ENCODE measurements at places on chromosomes 3 and 15. TPM values are rescaled to one million over a fixed set of nuclear protein-coding genes. Genes with fewer than 3 reads are reported as not detected.

Gene MST1R
- total RNA-seq: 60.3 TPM

GRCh38 chr3:182617500-182617899 lies 175.8 kb upstream of the ATP11B start:
- DNase-seq: no peak

Gene LYZL4
- total RNA-seq: not detected

DNA sequence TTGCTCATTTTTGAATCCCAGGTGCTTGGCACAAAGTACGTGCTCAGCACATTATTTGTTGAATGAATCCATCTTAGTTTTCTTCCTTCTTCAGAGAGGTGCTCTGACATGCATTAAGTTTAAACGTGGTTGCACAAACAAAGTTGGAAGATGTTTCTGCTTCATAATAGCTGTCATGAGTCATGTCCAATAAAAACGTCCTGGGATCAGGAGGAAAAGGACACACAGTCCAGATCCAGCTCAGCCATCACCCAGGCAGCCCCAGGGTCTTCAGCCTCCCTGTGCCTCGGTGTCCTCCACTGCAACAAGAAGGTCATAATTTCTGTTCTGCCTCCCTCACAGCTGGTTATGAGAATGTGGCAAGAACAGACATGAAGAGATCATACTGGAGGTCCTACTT lies 55.4 kb downstream of the CCNL1 start:
- no peak for DNase-seq

Gene C3orf20
- not detected for total RNA-seq

Gene MUSTN1
- total RNA-seq: not detected

- no peak for DNase-seq
Observed at GRCh38 chr3:50656417-50657195, 18.1 kb upstream of the DOCK3 start.

Gene TAGLN3
- total RNA-seq: 0.08 TPM

- no peak for DNase-seq
Observed at GRCh38 chr15:91553196-91553854, 300.2 kb upstream of the SLCO3A1 start.

- DNase-seq: no peak
Observed at GRCh38 chr3:148102156-148102555, 595.5 kb upstream of the AGTR1 start.

DNA sequence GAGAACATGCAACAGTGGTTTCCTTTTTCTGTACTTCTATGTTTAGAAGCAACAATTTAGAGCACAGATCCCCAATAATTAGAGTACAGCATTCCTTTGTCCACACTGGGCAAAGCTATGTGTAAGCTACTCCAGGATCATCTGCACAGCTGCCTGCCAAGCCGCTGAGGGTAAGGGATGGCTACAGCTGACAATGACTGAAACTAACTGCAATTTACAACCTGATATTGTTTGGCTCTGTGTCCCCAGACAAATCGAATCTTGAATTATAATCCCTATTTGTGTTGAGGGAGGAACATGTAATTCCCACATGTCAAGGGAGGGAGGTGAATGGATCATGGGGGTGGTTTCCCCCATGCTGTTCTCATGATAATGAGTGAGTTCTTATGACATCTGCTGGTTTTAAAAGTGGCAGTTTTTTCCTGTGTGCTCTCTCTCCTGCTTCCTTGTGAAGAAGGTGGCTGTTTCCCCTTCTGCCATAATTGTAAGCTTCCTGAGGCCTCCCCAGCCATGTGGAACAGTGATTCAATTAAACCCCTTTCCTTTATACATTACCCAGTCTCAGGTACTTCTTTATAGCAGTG lies 54.8 kb upstream of the TNFSF10 start:
- no peak for DNase-seq

Gene ANKRD34C
- not detected for total RNA-seq

Gene MLF1
- total RNA-seq: 6.0 TPM

DNA sequence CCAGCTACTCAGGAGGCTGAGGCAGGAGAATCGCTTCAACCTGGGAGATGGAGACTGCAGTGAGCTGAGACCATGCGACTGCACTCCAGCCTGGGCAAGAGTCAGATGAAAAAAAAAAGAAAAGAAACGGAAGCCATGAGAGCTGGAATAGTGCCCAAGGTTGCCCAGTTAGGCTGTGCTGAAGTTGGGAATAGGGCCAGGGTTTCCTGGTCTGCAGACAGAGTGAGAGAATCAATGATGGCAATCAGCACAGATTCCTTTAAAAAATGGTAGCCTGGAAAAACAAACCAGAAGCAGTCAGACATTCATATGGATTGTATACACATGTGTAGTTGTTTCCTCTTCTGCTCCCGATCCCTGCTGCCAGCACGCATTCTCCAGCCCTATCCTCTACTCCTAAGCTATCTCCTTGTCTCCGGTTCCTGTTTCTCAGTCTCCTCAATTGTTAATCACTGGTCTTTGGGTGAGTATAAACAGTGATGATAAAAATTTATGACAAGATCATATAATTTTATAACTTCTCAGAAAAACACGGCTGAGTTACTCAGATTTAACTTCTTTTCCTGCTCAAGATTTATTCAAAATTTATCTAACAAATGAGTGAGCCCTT lies 316.2 kb upstream of the UMPS start:
- DNase-seq: no peak

DNA sequence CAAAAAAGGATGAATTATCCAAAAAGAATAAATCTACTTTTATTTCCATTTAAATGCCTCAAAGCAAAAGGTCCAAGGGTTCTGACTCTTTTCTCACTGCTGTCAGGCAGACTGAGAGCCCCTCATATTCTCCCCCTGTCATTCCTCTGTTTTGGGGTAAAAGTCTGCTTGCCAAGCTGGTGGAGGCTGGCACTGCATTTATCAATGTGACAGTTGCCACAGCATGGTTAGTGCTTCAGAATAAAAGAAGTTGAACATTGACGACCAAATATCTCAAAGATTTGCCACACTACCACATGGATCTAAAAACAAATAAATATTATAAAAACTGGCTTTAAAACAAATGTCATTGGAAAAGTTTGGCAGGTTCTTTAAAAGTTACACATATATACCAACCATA lies 89.2 kb upstream of the SNRK start:
- no peak for DNase-seq

- no peak for DNase-seq
Observed at GRCh38 chr3:117248153-117248552, 538.6 kb downstream of the TUSC7 start.

- DNase-seq: no peak
Observed at GRCh38 chr15:28904541-28905315, 19.0 kb downstream of the APBA2 start.

Gene TRAT1
- total RNA-seq: not detected

Gene IL16
- total RNA-seq: not detected
